ENCODE measurements at places on chromosomes 12 and 14.
A peak's percentile ranks its signal among the peaks of the same experiment; 100 is the strongest.

DNA sequence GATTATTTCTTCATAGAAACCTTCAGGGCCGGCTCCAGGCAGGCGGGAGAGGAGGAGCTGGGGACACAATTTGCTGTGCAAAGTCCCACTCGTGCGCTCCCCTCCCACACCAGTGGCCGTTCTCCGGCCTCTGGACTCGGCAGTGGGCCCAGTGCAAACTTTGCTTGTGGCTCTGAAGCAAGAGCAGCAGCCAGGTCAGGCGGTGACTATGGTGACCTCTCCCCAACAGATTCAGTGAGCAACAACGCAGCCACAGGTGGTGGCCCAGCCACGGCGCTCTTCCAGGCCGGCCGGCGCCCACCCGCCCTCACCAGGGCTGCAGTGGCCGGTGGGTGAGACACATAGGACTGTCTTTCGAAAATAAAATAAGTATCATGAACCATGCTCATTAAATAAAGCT lies 29.5 kb downstream of the VPS37B start:
- no peak for DNase-seq

DNA sequence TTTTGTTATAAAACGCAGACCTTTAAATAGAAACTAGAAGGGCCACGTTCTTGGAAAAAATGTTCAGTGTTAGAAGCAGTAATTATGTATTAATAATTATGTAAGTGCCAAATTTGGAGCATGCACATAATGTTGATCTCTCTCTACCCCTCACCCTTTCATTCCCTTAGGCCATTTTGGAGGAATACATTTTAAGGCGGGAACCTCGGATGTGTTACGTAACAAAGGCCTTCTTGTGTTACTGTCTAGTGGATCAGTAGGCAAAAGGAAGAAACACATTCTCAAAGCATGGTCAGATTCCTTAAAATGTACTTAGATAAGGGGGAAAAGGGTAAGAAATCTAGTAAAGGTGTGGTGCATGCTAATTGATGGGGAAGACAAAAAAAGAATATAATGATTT lies 52.7 kb downstream of the RASSF3 start:
- DNase-seq, result no peak

DNA sequence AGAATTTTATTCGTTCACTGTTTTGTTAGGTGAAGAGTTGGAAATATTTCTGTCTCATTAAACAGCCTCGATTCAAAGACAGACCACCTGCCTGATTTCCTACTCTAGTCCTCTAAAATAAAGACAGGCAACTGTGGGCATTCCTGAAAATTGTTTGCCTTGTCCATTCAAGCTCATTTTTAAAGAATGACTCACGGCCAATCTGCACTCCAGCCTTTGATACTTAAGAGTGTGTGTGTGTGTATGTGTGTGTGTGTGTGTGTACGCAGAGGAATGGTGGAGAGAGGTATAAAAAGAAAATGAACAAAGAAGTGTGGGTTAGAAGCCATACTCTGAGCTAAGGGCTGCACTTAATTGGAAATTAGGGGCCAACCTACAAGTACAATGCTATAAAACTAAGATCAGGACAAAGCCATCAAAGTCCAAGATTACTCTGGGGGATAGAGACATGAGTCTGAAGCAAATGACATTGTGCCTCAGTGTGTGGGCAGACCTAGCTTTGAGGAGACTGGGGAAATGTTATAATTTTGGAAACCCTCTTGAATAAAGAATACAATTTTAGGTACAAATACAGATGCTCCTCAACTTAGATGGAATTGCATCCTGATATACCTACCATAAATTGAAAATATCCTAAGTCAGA lies 45.6 kb upstream of the SOCS2 start:
- DNase-seq, result no peak

GRCh38 chr12:124411953-124412645 lies 117.2 kb downstream of the RFLNA start:
- DNase-seq, result no peak

DNA sequence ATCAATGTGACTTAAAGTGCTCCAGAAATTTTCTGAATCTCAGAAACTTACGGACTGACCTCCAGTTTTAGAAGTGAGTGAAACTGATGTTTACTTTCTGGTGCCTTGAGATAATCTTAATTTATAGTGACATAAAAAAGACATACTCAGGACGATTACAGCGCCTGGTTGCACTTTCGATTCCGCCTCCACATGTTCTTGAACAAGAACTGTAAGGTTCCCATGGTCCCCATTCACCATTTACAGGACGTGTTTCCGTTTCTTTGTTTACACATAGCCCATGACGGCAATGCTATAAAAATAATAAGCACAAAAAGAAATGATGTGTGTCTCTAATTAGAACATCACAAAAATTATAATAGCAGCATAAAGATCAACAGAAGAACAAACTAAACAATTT lies 98.2 kb downstream of the ADAMTS20 start:
- no peak for DNase-seq

- DNase-seq, result peak; percentile 62
Observed at GRCh38 chr12:6606331-6607131, 648 bp downstream of the CHD4 start.

DNA sequence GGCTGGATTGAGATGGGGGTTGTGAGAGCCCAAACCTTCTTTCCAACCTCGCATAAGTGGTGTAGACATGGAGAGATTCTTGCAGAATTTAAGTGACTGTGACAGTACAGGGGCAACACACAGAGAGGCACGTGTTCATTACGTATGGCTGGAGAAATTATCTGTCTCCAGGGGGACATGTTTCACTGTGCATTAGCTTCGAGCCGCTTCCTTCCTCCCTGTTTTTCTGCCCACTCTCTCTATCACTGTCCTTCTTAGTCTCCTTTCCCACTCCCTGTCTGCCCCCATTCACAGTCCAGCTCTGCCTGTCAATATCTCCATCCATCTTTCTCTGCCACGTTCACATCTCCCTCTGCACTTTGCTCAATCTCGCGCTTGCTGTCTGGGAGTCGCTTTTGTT lies 11.5 kb upstream of the C14orf93 start:
- no peak for DNase-seq

DNA sequence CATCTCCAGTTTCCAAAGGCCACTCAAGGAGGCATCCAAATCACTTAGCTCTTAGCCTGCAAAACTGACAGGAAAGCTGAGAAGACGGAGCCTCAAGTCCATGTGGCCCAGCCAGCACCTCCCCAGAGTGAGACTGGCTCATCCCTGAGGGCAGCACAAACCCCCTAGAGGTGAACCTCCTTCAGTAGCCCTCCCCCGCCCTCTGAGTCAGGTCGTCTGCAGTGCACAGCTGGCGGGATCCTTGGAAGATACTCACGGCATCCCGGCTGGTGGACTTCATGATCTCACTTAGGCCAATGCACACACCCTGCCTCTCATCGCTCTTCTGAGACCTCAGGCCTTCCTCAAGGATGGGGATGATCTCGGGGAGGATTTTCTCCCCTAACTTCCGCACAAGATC lies 24.1 kb upstream of the RAB35 start:
- DNase-seq, result no peak

DNA sequence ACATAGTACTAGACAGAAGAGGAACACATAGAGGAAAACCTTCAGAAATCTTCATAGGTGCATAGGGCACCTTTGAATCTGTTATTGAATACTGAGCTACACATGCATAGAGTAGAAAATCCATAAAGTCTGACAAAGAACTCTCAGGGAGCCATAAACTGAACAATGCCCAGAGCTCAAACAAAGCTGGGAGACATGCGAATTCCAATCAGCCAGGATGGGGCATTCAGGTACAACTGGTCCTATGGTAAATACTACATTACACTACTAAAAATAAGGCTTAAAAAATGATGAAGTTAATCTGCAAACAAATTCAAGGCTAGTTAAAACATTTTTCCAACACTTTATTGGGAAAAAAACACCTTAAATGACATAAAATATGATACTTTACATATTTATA lies 259.7 kb downstream of the DIO2 start:
- DNase-seq, result no peak

DNA sequence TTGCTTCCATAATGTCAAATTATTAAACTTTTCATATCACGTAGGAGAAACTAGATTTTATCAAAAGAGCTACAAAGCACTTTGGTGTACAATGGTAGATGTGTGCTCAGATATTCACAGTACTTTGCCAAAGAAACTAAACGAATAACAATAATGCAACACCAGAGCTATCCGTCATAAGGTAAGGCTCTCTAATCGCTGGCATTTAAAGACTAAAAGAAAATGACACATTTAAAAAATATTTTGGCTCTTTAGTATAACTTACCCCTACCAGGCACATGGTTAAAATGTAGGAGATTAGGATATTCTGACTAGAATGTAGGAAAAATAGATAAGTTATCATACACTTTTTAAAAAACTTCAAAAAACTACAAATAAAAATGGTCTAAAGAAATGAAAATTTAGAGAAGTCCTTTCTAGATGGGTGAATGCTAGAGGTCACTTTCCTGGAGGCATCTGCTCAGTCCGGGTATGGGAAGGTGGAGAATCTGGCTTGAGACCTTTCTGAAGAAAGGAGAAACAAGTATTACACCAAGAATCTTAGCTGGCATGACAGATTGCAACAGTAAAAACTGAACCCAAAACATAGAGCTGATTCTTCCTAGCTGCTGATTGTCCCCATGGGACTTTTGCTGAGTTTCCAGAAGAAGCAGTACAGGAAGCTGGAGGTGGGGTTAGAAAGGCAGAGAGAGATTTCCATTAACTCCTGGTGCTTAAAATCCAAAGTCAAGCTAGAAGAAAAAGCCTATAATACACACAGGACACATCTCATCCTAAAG lies 67.9 kb downstream of the FAR2 start:
- DNase-seq, result no peak

DNA sequence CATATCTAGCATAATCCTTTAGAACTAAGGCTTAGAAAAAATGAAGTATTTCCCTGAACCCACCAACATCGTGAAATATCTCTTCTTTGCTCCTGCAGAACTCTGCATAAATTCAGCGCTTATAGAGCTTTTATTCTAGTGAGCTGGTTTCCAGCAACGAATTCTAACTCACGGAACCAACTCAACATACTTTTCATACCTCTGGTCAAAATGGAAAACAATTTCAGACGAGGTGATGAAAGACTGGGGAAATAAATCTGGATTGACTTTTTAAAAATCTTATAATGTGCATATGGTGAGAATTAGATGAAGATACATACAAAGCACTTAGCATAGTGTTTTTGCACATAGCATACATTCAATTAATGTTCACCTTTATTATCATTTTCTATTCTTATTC lies 62.6 kb upstream of the BBS10 start:
- DNase-seq, result no peak

- DNase-seq, result no peak
Observed at GRCh38 chr12:121810234-121810817, 6.5 kb downstream of the SETD1B start.

GRCh38 chr14:24806061-24806678 lies 172.2 kb upstream of the GZMB start:
- DNase-seq, result peak; percentile 5

DNA sequence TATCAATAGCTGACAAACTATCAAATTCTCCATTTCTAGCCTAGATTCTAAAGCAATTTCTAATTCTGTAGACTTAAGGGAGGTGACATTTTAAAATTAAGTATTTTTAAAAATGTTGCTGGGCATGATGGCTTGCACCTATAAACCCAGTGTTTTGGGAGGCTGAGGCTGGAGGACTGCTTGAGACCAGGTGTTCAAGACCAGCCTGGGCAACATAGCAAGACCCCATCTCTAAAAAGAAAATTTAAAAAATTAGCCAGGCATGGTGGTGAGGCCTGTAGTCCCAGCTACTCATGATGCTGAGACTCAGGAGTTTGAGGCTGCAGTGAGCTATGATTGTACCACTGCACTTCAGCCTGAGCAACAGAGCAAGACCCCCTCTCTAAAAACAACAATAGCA lies 15.1 kb downstream of the MGST1 start:
- DNase-seq, result no peak

- DNase-seq, result no peak
Observed at GRCh38 chr12:132355742-132356681, 26.6 kb upstream of the GALNT9 start.

GRCh38 chr12:91985002-91985787 lies 160.5 kb downstream of the BTG1 start:
- no peak for DNase-seq

- DNase-seq, result no peak
Observed at GRCh38 chr12:121451961-121452339, 52.0 kb downstream of the RNF34 start.

- no peak for DNase-seq
Observed at GRCh38 chr12:72872996-72873395, 600.8 kb downstream of the TRHDE start.

GRCh38 chr14:51592836-51593235 lies 58.9 kb upstream of the FRMD6 start:
- no peak for DNase-seq

DNA sequence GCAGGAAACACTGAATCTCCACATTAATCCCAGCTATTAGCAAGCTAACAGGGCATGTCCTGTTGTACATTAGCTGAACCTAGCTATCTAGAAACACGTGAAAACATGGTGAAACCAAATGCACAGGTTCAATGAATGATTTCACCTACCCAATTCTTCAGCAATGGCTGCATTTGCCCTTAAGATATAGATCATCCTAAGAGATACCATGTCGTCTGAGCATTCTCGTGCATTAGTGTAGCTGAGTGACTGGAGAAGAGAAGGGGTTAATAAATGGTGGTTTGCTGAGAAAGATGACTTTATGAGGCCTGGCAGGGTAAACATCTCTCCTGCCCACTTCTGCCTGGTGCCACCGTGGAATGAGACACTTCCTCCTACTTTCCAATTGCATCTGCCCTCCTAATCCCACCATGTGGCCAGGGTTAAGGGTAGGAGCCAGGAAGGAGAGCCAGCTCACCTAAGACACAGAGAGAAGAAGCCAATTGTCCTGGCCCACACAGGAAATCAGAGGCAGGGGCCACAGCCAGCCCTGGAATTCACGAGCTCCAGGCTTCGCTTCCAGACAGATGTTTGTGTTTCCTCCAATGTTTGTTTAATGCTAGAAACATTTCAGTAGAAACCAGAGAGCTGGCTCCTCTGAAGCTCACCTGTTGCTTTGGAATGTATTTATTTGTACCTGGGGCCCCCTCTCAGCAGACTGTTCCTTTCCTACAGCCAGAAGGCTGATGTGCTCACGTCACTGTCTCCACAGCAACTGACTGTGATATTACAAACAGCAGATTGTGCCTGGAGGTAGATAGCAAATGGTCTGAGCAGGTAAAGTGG lies 126.0 kb upstream of the PARP11 start:
- no peak for DNase-seq

GRCh38 chr12:24038211-24038997 lies 88.9 kb upstream of the SOX5 start:
- no peak for DNase-seq

- DNase-seq, result peak; percentile 15
Observed at GRCh38 chr12:130281153-130281799, 56.4 kb upstream of the PIWIL1 start.

GRCh38 chr12:57853864-57854556 lies 7.5 kb upstream of the CTDSP2 start:
- no peak for DNase-seq

Measured in stimulated activated CD4-positive, alpha-beta T cell treated with anti-CD3 and anti-CD28 coated beads, Interleukin-1b, Interleukin-23, amount 100 ng/mL, for 24 hours (primary cell).